ENCODE measurements at places on chromosomes 2 and 18.

DNA sequence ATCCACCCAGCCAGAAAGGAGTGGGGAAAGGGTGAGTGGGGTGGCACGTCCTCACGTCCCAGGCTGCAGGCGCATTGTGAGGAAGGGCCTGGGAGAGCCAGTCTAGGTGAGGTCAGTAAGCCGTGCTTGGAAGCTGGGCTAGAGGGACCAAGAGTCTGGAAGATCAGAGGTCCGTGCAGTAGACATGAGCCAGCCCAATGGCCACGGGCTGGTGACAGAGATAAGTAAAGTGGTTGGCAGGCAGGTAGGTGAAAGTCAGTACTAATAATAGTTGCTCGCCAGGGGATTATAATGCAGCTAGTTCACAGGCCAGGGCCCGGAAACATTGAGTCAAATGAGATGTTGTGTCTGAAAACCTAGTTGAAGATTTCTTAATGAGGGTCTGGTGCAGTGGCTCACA lies 133.2 kb downstream of the GBX2 start:
- DNase-seq = no peak

DNA sequence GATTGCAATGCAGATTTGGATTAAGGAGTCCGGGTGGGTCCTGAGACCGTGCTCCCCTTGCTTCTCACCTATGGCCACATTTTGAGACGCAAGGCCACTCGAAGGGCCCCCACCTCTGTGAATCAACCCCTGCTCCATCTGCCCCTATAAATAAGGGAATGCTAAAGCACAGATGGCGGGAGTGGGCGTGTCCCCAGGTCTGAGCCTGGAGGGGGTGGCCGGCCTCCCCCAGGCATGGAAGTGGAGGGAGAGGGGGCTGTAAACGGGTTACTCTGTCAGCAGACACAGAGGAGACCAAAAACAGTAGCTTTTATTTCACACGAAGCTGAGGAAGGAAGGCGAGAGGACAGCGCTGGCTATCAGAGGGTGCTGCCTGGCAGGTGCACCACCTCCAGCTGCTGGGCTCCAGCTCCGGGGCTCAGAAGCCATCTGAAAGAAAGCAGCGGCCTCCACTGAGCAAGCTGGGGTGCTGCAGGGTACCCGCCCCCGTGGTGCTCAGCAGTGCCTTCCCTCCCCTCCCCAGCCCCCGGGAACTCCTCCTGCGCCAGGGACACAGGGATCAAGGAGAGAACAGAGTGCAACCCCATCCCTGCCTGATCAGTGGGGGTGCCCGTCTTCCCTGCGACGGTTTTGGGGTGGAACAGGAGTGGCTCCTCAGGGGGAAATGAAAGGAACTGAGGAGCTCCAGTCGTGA lies 56.7 kb upstream of the RAB6C start:
- DNase-seq = no peak

GRCh38 chr2:236254001-236254400 lies 10.2 kb downstream of the ASB18 start:
- DNase-seq = no peak

DNA sequence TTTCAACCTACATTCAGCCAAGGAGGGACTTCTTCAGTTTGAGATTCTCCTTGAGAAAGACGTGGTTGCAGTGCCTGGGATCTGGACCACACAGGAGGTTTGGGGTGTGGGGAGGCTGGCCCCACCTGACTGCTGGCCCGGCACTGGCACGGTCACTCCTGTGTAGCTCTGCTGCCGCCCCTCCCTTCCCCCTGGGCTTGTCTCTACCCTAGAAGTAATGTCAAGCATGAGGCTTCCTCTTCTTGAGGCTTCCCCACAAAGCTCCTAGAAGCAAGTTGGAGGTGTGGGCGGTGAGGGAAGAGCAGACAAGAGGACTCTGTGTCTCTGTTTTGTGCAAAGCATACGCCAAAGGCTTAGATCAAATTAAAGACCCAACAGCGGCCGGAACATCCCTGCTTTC lies 8.7 kb downstream of the KLHL29 start:
- no peak for DNase-seq

DNA sequence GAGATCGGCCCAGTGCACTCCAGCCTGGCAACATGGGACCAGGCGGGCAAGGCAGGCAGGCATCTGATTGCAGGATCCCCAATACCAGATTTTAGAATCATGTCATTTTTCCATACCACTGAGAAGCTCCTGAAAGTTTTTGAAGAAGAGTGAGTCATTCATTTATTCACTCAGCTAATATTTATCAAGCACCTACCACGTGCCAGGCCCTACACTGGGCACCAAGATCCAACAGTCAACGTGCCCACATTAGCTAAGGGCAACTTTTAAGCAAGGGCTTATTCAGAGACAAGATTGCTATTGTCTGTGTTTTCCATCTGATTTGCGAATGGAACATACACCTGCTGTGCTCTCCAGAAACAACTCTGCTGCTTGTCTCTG lies 126.8 kb upstream of the LGALSL start:
- DNase-seq = no peak

GRCh38 chr2:24247592-24247991 lies 72.7 kb downstream of the FAM228A start:
- no peak for DNase-seq

Data from stimulated activated CD8-positive, alpha-beta memory T cell treated with anti-CD3 and anti-CD28 coated beads, Interleukin-15, amount 100 ng/mL, for 4 hours (primary cell).